Renal pelvis (tissue), 12 donors: ENCODE measurements at places on chromosomes 2 and 18. TPM values are rescaled to one million over a fixed set of nuclear protein-coding genes. Genes with fewer than 3 reads are reported as not detected.

CPO gene
- 1.1 TPM for polyA plus RNA-seq

DNA sequence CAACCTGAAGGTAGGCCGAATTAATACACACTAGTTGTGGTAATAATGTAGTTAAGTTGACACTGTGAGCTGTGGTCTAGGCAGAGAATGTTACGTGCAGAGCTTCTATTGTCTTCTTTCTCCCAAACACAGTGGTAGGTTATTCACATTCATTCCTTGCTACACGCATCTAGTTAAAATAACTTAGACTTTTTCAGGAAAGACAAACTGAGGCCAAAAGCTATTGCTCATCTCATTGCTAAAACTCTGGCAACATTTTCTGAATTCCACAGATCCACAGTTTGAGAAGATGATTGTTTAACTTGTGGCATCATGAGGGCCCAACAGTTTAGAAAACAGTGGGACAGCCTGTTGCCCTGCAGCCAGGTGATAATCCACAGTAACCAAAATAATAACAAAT lies 850.4 kb upstream of the FSHR start:
- DNase-seq: no peak

NR4A2 gene
- polyA plus RNA-seq: 0.34 TPM

- DNase-seq: no peak
Observed at GRCh38 chr18:66439670-66440069, 164.2 kb downstream of the CDH19 start.

RND3 gene
- 38.1 TPM for polyA plus RNA-seq

HJURP gene
- 23.4 TPM for polyA plus RNA-seq

NEU4 gene
- polyA plus RNA-seq: 2.5 TPM

CCDC88A gene
- polyA plus RNA-seq: 71.5 TPM

TMEM247 gene
- not detected for polyA plus RNA-seq

DNA sequence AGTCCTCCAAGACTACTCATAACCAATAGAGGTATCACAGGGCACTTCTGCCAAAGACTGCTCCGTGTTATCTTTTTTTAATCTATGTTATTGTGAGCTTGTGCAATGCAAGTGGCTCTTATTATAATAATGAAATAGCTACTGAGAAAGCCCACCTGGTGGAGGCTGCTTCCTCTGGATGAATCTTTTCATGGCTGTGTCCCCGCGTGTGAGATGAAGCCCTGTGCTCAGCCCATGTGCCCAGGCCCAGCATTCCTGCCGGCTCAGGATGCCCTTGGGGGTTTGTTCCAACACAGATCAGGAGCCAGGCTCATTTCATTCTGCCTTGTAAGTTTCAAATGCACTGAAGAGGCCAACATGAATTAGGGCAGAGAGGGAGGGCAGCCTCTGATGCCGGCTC lies 18.7 kb downstream of the APCDD1 start:
- no peak for DNase-seq

G6PC2 gene
- polyA plus RNA-seq: not detected

DNA sequence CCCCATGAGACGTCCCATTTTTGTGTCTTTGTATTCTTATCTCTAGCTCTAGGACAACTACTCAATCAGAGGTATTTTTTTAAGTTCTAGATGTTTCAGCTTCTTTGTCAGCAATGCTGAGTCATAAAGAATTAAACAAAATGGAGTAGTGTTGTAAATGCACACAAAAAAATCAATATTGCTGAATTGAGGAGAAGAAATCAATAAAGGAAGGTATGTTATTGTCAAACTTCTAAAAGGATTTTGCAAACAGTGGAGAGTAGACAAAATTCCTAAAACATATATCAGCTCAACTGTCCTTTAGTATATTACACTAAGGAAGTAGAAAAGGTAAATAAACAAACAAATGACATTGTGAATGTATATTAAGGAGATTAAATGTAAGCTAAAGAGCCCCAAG lies 726.1 kb upstream of the NRXN1 start:
- no peak for DNase-seq

- no peak for DNase-seq
Observed at GRCh38 chr2:146451972-146452371, 1392.9 kb upstream of the ACVR2A start.

DNA sequence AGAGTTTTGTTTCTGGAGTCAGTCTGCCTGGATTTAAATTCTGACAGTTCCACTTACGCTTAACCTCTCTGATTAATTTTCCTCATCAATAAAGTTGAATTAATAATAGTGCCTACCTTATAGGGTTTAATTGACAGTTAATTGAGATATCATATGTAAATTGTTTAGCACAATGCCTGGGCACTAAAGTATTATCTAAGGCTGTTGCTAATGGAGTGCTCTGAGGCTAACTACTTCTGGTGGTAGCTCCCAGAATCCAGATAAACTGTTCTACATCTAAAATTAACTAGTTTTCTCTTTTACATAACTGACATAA lies 185.6 kb upstream of the STON1 start:
- DNase-seq: no peak

CROCC2 gene
- polyA plus RNA-seq: 0.07 TPM
